KBM-7 (cell line): ENCODE measurements at places on chromosomes 2 and 18.
A peak's percentile ranks its signal among the peaks of the same experiment; 100 is the strongest.

DNA sequence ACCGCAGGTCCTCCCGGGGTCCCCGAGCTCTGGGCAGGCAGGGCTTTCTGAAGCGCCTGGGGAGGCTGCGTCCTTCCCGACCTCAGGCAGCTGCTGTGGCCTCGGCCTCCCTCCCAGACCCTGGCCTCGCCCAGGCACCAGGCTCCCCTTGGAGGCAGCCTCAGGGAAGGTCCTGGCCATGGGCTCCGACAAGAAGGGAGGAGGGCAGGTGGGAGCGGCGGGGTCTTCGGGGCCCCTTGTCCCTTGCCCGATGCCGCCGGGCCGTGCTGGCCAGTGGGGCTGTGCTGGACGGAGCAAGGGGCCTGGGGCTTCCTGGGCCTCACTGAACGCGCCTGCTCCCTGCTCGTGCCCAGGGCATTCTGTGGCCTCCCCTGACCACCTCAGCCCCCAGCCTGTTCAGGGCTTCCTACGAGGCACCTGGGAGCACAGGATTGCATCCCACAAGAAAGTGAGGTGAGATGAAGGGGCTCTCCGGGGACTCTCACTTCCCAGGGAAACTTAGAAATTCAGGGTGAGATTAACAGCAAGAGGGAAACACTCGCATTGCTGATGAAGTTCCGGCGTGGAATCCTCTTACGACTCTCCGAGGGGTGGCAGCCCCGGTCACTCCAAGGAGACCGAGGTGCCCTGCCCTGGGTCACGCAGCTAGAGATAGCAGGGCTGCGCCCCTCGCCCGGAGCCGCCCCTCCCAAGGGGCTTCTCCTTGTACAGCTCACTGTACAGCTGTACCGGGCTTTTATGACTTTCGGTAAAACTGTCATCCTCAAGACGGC lies 778 bp downstream of the MFSD2B start:
- no peak for DNase-seq

GRCh38 chr2:106789185-106789584 lies 96.8 kb downstream of the ST6GAL2 start:
- peak; percentile 35 for DNase-seq

DNA sequence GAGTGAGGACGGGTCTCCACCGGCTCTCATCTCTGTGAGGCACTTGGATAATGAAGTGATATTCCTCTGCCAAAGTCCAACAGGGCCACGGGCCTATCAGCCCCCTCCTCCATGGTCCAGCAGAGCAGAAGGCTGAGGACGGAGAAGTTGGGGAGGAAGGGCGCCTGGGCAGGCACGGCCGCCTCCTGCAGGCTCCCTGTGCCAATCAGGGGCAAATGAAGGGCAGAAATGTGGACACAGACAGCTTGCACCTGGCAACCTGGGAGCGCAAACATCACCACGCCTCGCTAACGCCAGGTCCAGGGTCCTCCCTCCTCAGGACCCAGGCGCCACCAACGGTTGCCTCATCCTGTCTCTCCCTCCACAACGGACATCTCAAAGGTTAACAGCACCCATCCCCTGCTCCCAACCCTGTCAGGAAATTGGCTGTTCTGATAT lies 24.3 kb downstream of the SMAD7 start:
- no peak for DNase-seq

- DNase-seq: no peak
Measured at GRCh38 chr2:113112441-113112840, 15.0 kb upstream of the IL1RN start.

- no peak for DNase-seq
Measured at GRCh38 chr2:162085090-162085891, 11.3 kb upstream of the DPP4 start.

- DNase-seq: no peak
Measured at GRCh38 chr2:43076676-43077075, 149.7 kb downstream of the ZFP36L2 start.

DNA sequence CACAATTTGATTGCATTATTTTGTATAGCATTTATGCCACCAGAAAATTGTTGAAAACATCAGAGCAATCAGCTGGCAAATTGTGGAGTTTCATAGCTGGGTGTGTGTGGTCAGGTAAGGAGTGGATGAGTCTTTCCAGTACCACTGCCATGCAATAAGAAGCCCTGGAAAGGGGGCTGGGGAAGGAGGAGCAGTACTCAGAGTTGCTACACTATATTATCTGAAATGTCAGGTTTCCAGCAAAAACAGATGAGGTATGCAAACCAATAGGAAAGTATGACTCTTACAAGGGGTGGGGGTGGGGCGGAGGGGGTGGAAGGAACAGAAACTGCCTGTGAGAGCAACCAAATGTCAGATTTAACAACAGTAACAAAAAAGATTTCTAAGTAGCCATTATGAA lies 112.2 kb downstream of the SOS1 start:
- no peak for DNase-seq

- DNase-seq: no peak
Measured at GRCh38 chr2:240869956-240870875, 1.6 kb downstream of the AGXT start.

GRCh38 chr2:203830304-203831055 lies 37.1 kb upstream of the CTLA4 start:
- no peak for DNase-seq

DNA sequence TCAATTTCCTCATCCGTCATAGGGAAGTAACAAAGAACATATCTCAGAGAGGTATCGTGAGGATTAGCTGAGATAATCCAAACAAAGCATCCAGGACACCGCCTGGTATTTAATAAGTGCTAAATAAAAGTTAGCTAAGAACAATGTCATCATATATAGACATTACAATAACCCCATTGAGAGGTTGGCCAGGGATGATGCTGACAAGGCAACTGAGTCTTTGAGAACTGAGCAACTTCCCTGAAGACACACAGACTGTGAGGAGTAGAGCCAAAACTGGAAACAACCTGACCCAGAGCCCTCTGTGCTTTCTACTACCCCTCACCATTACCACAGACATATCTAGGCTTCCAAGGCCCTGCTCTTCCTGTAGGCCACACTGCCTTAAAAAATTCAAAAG lies 1.6 kb upstream of the DCTN1 start:
- DNase-seq: no peak

DNA sequence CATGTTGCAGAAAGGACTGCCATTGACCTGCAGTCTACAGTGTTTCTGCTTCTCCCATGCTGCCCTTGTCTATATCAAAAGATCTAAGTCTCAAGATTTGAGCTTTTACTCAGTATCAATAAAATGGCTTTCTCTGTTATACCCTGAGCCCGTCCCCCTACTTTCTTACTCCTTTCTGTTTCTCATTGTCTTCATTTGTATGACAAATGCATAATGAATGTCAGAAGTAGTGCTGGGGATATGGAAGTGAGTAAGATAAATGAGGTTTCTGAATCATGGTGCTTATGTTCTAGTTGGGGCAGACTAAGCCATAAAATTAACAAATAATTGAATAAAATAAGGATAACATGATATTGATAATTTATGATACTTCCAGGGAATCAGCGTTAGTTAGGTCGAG lies 128.6 kb downstream of the PARD3B start:
- DNase-seq: no peak

GRCh38 chr18:52311331-52311730 lies 28.7 kb upstream of the DCC start:
- no peak for DNase-seq

DNA sequence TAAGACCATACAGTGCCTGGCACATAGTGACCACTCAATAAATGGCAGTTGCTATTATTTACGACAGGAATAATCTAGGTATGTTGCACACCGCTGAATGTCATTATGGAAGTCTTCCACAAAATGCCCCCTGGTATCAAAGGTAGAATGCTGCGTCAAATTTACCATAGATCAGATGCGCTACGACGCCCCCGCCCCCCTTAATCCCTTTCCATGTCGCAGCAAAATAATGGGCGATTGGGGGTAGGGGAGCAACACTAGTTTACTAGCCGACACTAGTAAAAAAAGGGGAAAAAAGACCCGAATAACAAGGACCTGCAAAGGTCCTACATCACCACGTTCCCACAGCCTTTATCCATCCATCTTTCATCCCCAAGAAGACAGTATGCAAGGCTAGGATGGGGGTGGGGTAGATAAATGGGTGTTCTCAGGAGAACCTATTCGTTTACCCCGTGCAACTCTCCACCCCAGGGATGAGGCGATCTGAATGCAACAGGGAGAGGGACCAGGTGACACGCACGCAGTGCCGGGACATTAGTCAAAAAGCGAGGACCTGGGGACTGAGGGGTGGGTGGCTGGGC lies 455 bp downstream of the PREPL start:
- no peak for DNase-seq

GRCh38 chr2:177952151-177952550 lies 120.4 kb downstream of the PDE11A start:
- no peak for DNase-seq

GRCh38 chr2:196168181-196168580 lies 3.2 kb downstream of the STK17B start:
- DNase-seq: no peak

GRCh38 chr18:9734189-9734588 lies 26.1 kb downstream of the RAB31 start:
- DNase-seq: peak; percentile 22

DNA sequence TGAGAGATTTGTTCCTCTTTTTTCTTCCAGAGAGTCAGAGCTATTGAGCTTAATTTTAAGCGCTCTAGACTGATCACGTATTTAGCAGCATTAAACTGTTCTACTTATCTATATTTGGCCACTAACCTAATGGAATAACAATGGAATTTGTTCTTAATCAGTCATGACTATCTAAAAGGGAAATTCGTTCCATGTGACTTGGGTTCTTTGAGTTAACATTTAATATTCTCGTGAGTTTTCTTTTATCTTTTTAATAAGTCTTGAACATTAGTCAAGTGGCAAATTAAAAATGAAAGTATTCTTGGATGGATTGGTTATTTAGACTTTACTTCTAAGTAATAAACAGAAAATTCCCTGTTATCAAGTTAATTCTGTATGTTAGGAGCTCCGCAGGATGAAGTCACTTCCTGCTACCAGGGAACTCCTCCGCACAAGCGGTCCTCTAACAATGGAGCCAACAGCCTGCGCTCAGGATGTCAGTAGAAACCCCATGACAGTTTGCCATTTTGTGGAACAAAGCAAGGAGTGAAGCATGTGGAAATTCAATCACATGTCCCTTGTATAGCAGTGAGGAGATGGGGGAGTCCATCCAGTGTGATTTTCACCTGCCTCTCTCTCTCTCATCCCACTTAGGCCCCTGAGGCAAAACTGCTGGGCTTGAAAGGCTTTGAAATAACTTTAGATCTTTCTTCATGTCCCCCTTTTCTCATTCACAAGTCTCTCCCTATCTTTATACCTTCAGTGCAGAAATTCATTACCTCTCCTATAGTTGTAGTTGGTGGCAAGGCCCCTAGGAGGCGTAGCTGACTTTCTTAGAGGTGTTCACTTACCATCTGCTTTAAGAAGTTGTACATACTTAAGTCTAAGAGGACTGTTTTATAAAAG lies 138.1 kb downstream of the WDR7 start:
- DNase-seq: peak; percentile 45

GRCh38 chr2:69624131-69624530 lies 19.4 kb downstream of the AAK1 start:
- DNase-seq: no peak

GRCh38 chr2:185291035-185291647 lies 447.5 kb upstream of the FSIP2 start:
- peak; percentile 57 for DNase-seq

GRCh38 chr2:172658945-172659344 lies 76.7 kb upstream of the RAPGEF4 start:
- DNase-seq: no peak

- DNase-seq: no peak
Measured at GRCh38 chr2:191360918-191361317, 115.7 kb downstream of the MYO1B start.

DNA sequence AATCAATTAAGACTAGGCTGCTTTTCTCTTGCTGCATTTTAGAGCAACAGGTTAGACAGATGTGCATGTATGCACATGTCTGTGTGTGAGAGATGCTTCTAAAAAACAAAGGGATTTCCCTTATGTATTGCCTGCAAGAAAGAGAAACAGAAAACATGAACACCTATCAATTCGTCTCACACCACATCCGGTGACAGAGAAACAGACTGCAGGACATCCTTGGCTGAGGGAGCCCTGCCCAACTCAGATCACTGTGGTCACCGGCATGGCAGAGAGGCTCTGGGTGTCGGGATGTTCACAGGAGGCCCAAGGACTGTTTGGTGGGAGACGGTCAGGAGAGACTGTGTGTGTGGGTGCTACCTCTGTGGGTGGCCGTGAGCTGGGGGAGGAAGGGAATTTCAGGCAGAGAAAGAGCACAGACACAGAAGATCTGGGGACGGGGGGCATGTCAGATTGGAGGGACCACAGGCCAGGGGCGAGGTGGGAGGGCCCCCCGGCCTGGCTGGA lies 24.9 kb downstream of the FHL2 start:
- no peak for DNase-seq

DNA sequence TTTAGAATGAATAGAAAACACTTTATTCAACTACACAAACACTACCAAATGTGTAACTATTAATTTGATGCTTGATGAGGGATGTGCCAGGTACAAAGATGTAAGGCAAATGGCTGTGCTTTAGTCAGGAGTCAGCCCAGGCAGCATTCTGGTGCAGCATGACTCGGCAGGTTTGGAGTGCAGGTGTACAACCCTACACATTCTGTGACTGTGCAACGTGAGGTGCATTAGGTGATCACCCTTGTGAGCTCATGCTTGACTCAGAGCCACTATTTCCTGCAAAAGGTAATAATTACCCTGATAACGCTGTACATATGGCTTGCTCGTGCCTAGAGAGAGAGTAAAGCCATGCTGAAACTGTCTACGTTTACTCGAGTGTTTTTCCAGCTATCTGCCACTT lies 288.7 kb upstream of the DSEL start:
- DNase-seq: no peak
